ENCODE measurements at places on chromosomes 2 and 18.

- H3K4me3 ChIP-seq = no peak overlapping the region
- no peak for DNase-seq
- H3K4me1 ChIP-seq = peaks cover 4% of the 10 kb centered on the region
- no peaks in the 10 kb centered on the region for H3K36me3 ChIP-seq
- H3K27ac ChIP-seq = no peak overlapping the region
- H3K27me3 ChIP-seq = no peaks in the 10 kb centered on the region
Observed at GRCh38 chr2:101124643-101125366, 26.4 kb downstream of the TBC1D8 start.

DNA sequence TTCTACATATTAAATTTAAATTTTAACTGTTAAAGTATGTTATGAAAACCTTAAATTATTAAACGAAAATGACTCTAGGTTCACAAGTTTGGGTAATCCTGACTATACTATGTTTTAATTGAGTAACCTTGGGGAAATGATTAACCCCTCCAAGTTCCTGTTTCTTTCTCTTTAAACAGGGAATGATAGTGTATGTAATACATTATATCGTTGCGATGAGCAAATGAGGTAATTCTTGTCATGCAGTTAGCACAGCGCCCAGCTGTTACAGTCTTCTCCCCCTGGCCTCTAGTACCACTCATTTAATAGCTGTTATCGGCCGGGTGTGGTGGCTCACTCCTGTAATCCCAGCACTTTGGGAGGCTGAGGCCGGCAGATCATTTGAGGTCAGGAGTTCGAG lies 80.4 kb downstream of the MTA3 start:
- peaks cover 5% of the 10 kb centered on the region for H3K36me3 ChIP-seq
- H3K4me3 ChIP-seq = no peak overlapping the region
- no peaks in the 10 kb centered on the region for H3K4me1 ChIP-seq
- no peak overlapping the region for H3K27ac ChIP-seq
- DNase-seq = no peak

- H3K36me3 ChIP-seq = peaks cover 5% of the 10 kb centered on the region
- H3K27ac ChIP-seq = peak overlapping the region; percentile 65
- no peak for DNase-seq
Observed at GRCh38 chr2:174589334-174589733, 8.3 kb downstream of the WIPF1 start.

DNA sequence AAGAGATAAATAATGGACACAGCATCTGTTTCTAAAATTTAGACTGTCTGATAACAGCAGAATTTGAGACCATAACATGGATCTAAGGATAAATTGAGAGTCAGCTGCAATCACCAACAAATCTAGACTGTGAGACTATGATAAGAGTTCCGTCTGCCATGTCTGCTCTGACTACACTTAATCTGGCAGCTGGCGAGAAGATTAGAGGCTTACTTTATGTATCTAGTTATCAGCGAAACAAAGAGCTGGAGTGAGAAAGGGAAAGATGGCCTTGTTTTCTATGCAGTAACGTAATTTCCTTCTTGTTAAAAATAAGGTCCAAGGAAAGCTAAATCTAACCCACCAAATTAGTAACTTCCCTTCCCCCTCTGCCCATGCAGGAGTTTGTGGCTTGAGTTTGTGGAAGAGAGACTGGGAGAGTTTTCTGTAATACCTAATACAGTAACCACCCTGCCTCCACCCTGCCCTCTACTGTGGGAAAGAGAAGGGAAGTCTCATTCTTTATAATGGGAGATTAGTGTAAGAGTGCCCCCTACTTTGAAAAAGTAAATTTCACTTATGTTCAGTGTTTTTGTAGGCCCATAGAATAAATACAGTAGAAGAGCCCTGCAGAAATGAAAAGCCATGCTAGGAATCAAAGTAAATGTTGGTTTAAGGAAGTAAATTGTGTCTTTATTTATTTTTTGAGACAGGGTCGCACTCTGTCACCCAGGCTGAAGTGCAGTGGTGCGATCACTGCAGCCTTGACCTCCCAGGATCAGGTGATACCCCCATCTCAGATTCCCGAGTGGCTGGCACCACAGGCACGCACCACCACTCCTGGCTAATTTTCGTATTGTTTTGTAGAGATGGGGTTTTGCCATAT lies 27.5 kb downstream of the EML4 start:
- peaks cover 48% of the 10 kb centered on the region for H3K4me1 ChIP-seq
- no peak overlapping the region for H3K4me3 ChIP-seq
- peak overlapping the region; percentile 22 for H3K27ac ChIP-seq
- no peaks in the 10 kb centered on the region for H3K36me3 ChIP-seq
- DNase-seq = peak; percentile 74

DNA sequence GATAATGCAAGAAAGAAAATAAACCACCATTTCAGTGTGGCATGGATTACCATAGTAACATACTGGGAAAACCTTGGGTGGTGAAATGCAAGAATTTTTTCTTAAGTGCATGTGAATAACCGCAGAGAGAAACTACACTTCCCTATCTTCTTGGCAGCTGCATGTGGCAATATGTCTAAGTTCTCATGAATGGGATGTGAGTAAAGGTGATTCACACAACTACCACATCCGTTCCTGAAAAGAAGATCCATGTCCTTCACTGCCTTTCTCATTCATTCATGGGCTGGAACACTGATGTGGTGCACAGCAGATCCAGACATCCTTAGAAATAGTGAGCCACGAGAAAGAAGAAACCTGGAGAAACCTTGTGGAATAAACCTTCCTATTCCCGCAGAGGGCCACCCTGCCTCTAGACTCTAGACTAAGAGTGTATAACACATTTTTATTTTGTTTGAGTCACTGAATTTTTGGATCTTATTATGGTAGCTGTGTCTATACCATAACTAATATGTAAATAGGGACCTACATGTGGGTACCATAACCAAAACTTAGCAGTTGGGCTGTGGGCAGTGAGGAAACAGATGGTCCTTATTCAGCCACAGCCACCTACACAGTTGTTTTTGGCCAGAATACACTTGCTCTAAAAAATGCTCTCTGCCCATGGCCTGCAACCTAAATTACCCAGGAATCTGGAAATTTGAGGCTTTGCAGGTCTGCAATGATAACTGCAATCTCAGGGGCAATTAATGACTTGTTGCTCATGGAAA lies 573.3 kb downstream of the LRP1B start:
- no peaks in the 10 kb centered on the region for H3K27me3 ChIP-seq
- no peak overlapping the region for H3K4me3 ChIP-seq
- H3K4me1 ChIP-seq = no peaks in the 10 kb centered on the region
- H3K36me3 ChIP-seq = no peaks in the 10 kb centered on the region
- no peak for DNase-seq

GRCh38 chr2:72940786-72941185 lies 23.5 kb downstream of the EMX1 start:
- H3K4me1 ChIP-seq = no peaks in the 10 kb centered on the region
- DNase-seq = no peak
- H3K36me3 ChIP-seq = no peaks in the 10 kb centered on the region

DNA sequence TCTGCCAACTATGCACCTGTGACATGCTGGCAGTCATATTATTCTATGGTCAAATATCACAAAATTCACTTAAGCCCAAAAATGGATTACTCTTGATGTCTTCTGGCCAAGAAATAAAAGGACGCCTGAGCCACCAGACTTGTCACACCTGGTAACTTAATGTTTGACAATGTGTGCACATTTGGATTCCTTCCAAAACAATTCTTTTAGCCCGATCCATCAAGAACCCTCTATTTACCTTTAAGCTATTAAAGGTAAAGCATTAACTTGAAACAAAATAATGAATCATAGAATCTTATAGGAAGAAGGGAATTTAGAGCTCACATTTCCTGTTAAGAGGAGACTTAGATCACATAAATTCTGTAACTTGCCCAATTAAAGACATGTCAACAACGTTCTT lies 46.5 kb upstream of the NFU1 start:
- H3K36me3 ChIP-seq = peaks cover 13% of the 10 kb centered on the region
- no peak overlapping the region for H3K4me3 ChIP-seq
- H3K27me3 ChIP-seq = no peaks in the 10 kb centered on the region
- no peak for DNase-seq

DNA sequence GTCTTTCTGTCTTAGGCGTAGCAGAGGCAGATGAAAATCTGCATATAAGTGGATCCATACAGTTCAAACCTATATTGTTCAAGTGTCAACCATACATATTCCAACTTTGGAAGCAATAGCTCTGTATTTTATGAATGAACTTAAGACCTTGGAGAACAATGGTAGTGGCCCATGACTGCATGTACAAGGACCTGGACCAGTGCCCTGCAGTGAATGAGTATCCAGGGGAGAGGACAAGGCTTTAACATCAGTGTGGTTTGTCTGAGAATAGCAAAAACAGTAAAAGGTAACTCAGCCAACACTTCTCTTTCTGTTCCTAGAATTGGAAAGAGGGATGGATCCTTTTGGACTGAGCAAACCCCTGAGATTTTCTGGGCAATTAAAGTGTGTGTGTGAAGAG lies 230.8 kb upstream of the LINC00305 start:
- no peaks in the 10 kb centered on the region for H3K4me1 ChIP-seq
- no peak for DNase-seq
- H3K27ac ChIP-seq = no peak overlapping the region
- H3K36me3 ChIP-seq = no peaks in the 10 kb centered on the region
- no peaks in the 10 kb centered on the region for H3K27me3 ChIP-seq
- H3K4me3 ChIP-seq = no peak overlapping the region

DNA sequence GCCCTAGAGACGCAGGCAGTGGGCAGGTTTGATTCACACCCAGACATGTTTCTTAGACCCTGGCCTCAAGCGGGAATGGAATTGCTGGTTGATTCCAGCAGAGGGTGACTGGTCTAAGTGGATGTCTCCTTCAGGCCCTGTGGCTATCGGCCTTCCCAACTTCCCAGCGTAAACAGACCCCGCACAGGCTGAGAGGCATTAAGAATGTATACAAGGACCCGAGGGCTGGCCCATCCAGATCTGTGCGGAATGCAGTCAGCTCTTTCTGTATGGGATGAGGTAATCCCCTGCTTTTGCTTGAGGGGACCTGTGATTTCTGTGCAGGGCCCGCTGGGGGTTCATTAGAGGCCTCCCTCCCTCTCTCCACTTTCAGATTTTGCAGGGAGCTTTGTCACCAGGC lies 6.5 kb downstream of the ACKR3 start:
- H3K4me1 ChIP-seq = no peaks in the 10 kb centered on the region
- H3K36me3 ChIP-seq = peaks cover 35% of the 10 kb centered on the region
- H3K4me3 ChIP-seq = no peak overlapping the region
- H3K27ac ChIP-seq = no peak overlapping the region
- no peak for DNase-seq

- no peaks in the 10 kb centered on the region for H3K4me1 ChIP-seq
- H3K27ac ChIP-seq = no peak overlapping the region
- no peak for DNase-seq
Observed at GRCh38 chr18:37554399-37554787, 11.2 kb downstream of the CELF4 start.

DNA sequence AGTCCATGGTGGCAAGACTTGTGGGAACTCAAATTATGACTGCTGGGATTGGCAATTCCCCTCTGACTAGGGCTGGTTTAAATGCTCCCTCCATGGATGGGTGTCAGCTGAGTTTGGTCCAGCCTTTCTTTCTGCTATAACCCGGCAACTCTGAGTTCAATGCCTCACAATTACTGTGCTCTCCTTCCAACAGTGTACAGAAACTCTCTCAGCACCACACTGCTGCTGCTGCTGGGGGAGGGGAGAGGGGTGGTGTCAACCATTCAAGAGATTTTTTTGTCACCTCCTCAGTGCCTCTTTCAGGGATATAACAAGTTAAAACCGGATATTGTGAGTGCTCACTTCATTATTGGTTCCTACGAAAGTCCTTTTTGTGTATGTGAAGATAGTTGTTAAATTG lies 830.3 kb upstream of the NXPH2 start:
- H3K27ac ChIP-seq = no peak overlapping the region
- H3K4me1 ChIP-seq = no peaks in the 10 kb centered on the region
- DNase-seq = no peak
- no peak overlapping the region for H3K4me3 ChIP-seq
- H3K27me3 ChIP-seq = no peaks in the 10 kb centered on the region

GRCh38 chr2:41992056-41992642 lies 55.7 kb upstream of the PKDCC start:
- H3K4me3 ChIP-seq = no peak overlapping the region
- no peaks in the 10 kb centered on the region for H3K27me3 ChIP-seq
- H3K4me1 ChIP-seq = no peaks in the 10 kb centered on the region

DNA sequence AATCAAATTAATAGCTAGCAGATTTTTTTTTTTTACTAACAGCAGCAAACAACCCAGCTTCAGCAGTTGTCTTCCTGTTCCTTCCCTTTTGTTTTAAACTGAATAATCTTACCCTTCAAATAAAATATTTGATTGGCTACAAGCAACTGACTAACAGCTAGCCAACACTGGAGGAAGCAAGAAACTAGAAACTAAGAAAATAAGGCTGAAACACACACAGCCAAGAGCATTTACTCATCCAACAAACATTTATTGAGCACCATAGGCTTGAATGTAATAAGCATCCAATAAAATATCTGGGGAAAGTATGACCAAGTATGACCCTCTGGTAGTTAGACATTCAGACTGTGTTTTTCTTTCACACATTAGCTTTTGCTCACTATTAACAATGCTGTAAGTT lies 189.2 kb downstream of the CD226 start:
- H3K4me1 ChIP-seq = peaks cover 5% of the 10 kb centered on the region
- no peak overlapping the region for H3K4me3 ChIP-seq
- no peak overlapping the region for H3K27ac ChIP-seq
- H3K36me3 ChIP-seq = no peaks in the 10 kb centered on the region
- no peaks in the 10 kb centered on the region for H3K27me3 ChIP-seq

DNA sequence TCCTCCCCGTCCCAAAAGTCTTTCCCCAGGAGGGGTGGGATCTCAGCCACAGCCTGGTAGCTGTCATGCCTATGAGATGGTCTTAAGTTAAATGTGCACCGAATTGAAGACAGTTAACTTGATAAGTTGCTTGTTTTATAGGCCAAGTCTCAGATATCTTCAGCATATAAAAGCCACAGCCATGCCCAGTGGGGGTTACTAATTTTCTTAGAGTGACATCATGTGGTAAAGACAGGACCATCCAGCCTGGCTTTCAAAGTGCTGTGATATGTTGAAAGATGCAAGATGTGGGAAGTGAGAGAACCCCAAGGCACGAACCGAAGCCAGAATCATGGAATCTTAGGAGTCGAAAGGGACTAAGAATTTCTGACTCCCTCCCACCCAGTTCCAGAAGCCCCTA lies 42.1 kb upstream of the FAM124B start:
- no peaks in the 10 kb centered on the region for H3K36me3 ChIP-seq
- H3K27ac ChIP-seq = no peak overlapping the region
- no peak for DNase-seq
- no peaks in the 10 kb centered on the region for H3K4me1 ChIP-seq
- H3K4me3 ChIP-seq = no peak overlapping the region

- H3K36me3 ChIP-seq = no peaks in the 10 kb centered on the region
- H3K4me1 ChIP-seq = no peaks in the 10 kb centered on the region
- no peak overlapping the region for H3K4me3 ChIP-seq
Observed at GRCh38 chr18:67007085-67007484, 403.2 kb upstream of the CDH19 start.
